ENCODE measurements at places on chromosomes 12 and 14.

DNA sequence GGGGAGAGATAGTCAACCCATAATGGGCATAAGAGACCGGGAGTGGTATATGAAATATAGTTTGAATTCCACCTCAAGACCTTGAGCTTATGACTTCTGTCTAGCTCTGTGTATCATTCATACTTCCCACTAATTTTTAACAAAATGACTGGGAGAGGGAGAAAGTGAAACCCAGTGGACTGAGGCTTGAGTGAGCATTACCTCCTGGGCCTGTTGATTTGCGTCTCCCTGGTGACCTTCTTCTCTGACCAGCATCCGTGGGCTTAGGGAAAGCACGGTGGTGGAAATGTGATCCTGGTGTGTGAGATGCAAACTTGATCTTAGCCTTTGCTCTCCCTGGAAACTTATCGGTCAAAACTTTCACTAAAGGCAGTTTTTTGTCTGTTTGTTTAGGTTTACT, 207.9 kb upstream of the BCL2L14 start:
- DNase-seq: peak; percentile 53

- no peak for DNase-seq
Measured at GRCh38 chr12:115149279-115149678, 465.3 kb upstream of the TBX3 start.

- DNase-seq: peak; percentile 59
Measured at GRCh38 chr12:123897221-123897620, 75.4 kb downstream of the CCDC92 start.

GRCh38 chr14:61706096-61706690, 10.9 kb downstream of the HIF1A start:
- no peak for DNase-seq

- DNase-seq: no peak
Measured at GRCh38 chr12:12305568-12306300, 38.9 kb upstream of the LRP6 start.

Data from AG09319 (cell line).